ENCODE measurements at places on chromosomes 13 and 19.

DNA sequence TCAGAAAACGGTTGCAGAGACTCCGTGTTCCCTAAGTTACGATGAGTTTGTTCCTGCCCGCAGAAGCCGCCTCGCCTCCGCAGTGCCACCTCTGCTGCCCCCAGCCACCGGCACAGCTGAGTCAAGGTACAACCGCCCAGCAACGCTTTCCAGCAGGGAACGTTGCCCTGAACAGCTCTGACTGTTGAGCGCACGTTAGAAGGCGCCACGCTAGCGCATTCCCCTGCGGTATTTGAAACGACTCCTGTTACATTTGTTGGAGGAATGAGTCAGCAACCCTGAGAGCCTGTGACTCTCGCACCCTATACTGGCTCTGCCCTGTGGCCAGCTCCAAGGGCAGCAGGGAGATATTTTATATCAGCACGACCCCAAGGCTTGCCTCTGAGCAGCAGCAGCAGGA is 302.8 kb downstream of the TEX29 start:
- DNase-seq: no peak

DNA sequence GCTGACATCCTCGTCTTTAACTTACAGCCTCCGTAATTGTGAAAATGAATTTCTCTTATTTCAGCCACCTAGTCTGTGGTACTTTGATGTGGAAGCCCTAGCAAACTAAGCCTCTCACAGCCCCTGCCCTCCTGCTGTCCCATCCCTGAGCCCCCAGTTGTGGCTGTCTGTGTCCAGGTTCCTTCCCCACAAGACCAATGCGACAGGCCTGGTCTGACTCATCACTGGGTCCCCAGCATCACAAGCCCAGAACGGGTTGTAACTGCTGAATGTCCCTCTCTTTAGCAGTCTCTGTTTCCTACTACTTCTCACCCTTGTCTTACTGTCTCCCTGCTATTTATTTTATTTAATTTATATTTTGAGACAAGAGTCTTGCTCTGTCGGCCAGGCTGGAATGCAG is 5.7 kb downstream of the POU2F2 start:
- DNase-seq: no peak

GRCh38 chr13:67519356-67519755 is 289.2 kb upstream of the PCDH9 start:
- DNase-seq: no peak

DNA sequence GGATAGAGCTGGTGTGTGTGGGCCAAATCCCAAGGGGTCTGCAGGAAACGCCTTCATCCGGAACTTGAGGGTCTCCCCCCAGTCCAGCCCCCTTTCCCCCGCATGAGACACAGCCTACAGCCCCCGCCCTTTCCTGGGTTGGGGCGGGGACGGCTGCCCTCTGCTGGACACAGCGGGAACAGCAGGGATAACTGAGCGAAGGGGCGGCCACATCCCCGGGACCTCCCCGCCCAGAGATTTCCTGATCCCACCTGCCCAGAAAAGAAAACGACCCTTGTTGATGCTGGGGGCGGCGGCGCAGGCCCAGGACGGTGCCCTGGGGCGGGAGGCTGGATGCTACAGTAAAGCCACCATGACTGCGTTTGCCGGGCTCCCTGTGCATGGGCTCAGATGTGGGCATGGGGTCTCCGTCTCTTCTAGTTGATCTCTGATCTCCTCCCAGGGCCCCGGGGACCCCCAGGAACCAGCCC is 14.2 kb downstream of the ONECUT3 start:
- no peak for DNase-seq

DNA sequence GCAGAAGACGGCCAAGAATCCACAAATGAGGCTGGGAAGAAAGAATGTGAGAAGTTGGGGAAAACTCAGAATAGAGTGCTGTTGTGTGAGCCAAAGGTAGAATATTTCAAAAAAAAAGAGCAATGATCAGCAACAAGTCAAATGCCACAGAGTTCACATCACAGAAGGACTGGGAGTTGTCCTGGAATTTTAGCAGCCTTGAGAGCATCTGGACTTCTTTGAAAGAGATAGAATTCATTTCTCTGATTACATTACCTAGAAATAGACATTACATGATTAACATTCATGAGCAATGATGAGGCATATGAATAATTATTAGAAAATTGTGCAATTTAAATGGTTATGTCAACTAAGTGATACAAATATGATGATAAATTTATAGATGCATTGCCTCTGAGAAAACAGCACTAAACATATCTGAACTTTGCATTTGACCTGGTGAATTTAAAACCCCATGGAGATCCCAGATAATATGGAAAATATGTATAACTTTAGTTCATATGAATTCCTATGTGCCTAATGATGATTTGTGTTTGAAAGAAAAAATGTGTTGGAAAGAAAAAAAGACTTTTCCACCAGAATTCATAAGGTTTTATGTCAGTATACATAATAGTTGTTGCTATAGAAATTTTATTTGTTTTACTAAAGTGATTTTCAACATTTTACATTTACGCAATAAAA is 186.2 kb downstream of the POSTN start:
- DNase-seq: no peak

GRCh38 chr19:10998666-10999065 is 37.8 kb downstream of the SMARCA4 start:
- no peak for DNase-seq

GRCh38 chr13:69331245-69331644 is 776.4 kb upstream of the ATXN8OS start:
- DNase-seq: no peak

GRCh38 chr13:37138926-37139325 is 33.5 kb upstream of the CSNK1A1L start:
- DNase-seq: no peak

GRCh38 chr19:53989600-53990533 is 1.6 kb upstream of the CACNG6 start:
- no peak for DNase-seq

- DNase-seq: no peak
These were observed 8.9 kb downstream of the TSHZ3 start for GRCh38 chr19:31340042-31341025.

DNA sequence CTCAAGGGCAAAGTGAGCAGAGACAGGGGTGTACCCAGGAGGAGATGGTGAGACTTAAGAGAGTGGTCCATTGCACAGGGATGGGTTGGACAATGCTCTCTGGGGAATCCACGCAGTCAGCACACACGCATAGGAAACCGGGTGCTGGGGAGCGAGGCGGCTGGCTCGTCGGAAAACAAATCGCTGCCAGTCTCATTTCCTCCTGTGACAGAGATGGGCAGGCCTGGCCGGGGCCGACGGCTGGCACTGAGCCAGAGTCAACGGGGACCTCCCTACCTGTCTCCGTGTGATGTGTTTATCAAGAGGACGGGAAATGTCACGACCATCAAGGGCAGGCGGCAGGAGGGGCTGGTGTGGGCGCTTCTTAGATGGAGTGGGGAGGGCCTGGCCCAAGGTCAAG is 27.3 kb downstream of the PTPRS start:
- no peak for DNase-seq

- peak; percentile 69 for DNase-seq
These were observed 26.0 kb upstream of the ZNF331 start for GRCh38 chr19:53511933-53512374.

DNA sequence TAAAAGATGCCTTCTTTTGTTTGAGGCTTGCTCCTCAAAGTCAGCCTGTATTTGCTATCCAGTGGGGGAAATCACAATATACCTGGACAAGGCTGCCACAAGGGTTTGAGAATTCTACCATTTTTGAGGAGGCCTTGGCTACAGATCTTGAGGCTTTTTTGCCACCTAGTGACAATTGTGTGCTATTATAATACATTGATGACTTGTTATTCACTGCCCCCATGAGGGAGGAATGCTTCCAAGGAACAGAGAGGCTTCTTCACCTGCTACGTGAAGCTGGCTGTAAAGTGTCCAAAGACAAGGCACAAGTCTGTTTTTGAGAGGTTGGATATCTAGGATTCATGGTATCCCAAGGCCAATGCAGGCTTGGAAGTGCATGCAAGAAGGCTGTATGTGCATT is 72.5 kb downstream of the ZNF708 start:
- DNase-seq: no peak

- no peak for DNase-seq
These were observed 676.9 kb upstream of the PCDH20 start for GRCh38 chr13:62092536-62092935.

GRCh38 chr19:38557205-38557799 is 60.5 kb downstream of the MAP4K1 start:
- no peak for DNase-seq

GRCh38 chr19:16394681-16395375 is 70.2 kb downstream of the KLF2 start:
- DNase-seq: no peak

DNA sequence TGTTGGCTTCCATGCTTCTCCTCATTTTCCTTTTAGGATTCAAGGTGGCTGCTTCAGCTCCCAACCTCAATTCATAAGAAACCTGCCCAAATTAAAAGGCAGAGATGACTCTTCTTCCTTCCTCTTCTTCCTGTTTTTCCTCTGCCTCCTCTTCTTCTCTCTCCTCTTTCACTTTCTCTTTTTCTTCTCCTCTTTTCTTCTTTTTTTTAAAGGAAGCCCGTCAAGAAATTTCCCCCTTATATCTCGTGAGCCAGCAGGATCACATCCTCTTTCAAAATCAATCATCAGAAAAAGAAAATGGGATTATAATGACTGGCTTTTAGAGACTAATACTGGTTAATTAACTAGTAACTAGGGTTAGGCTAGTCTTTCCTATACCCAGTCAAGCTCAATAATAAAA is 220.3 kb downstream of the NBEA start:
- no peak for DNase-seq

GRCh38 chr19:11252665-11253355 is 9.5 kb downstream of the DOCK6 start:
- no peak for DNase-seq

DNA sequence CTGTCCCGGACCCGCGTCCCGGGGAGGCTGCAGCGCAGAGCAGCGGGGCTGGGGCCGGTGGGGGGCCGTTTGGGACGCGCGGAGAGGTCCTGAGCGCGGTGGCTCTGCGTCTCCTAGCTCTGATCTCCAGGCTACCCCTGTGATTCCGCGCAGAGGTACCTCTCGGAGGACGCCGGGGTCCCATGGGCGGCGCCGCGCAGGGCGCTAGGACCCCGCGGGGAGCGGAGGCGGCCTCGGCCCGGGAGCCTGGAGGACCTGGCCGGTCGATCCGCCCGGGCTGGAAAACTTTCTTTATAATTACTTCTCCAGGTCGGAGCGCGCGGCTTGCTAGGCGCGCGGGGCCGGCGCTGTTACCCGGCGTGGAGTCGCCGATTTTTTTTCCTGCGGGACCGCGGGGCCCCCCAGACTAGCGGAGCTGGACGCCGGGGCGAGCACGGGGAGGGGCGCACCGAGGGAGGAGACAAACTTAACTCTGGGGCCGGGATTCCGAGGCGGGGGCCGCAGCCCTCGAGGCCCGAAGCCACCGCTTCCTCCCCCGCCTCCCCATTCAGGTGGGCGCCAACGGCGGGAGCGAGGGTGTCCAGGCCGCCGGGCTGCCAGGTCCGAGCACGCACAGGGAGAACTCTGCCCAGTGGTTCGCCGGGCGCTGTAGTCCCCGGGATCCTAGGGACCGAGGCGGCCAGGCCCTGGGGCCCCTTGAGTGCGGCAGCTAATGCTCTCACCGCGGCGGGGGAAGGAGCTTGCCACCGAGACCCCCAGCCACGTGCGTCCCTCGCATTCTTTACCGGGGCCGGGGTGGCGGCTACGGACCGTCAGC is 848 bp upstream of the CEBPA start:
- DNase-seq: peak; percentile 53

DNA sequence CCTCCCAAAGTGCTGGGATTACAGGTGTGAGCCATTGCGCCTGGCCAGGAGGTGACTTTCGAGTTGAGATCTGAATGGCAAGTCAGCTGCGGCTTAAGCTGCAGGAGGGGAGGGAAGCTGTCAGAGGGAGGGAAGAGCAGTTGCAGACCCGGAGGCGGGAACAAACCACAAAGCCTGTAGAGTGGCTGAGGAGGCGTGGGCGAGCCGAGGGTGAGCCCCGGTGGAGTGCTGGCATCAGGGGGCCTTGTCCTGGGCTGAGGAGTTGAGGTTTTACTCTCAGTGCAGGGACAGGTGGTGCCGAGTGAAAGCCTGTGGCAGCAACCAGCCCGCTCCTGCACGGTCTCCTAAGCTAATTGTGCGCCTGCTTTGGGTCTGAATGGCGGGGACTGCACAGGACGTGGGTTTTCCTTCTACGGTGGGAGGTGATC is 24.2 kb downstream of the PPP1R37 start:
- DNase-seq: no peak

GRCh38 chr19:17450264-17451075 is 2.0 kb upstream of the TMEM221 start:
- no peak for DNase-seq

- DNase-seq: no peak
These were observed 971 bp upstream of the ANKRD10 start for GRCh38 chr13:110915874-110916206.

- DNase-seq: peak; percentile 48
These were observed 53.2 kb downstream of the CDADC1 start for GRCh38 chr13:49300739-49301589.

- no peak for DNase-seq
These were observed 45.3 kb downstream of the LRCH1 start for GRCh38 chr13:46598140-46598819.

DNA sequence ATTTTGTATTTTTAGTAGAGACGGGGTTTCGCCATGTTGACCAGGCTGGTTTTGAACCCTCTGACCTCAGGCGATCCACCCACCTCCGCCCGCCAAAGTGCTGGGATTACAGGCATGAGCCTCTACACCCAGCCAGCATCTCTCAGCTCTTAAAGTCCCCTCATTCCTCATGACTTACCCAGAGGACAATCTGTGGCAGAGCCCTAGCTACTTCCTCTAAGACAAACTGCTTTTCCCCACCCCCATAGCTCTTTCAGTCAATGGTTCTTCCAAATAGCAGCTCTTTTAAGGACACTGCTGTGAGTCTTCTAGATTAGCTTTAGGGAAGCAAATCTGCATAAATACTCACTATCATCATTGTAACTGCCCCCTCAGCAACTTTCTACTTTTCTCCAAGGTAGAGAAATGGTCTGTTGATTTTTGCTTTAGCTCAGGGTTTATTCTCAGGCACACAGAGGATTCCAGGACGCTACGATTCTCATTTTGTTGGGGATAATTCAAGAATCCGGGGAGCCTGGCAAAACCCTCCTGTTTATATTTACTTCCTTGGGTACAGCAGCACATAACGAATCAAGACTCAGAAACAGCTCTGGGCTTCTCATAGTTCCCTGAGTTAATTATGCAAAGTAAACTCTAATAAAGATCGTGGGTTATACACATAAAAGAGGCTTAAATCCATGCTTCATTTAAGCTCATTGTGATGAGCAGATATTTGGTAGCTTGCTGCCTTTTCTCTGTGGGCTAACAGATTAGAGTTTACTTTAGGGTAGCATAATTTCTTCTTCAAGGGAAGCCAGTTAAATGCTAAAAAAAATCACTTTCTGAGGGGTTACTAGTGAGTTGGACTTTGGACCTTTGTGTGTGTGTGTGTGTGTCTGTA is 357.4 kb downstream of the TDRD3 start:
- no peak for DNase-seq
